ENCODE measurements at places on chromosomes 5 and 9. TPM values are rescaled to one million over a fixed set of nuclear protein-coding genes. Genes with fewer than 3 reads are reported as not detected.

DNA sequence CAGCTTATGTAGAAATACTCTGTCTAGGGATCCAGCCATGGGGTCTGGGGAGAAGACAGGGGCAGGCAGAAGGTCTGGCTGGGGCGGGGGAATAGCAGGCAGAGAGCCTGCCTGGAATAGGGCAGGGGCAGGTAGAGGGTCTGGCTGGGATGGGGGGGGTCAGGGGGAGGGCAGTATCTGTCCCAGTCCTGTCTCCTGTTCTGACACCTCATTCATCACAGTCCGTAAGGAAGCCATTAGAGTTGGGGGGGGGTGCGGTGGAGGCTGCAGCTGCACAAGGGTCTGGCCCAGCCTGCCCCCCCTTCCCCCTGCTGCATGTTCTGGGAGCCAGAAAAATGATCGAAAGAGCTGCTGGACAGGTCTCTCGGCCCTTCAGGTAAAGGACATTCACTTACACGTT is 32.6 kb downstream of the CNTFR start:
- no peaks in the 10 kb centered on the region for H3K36me3 ChIP-seq
- H3K4me3 ChIP-seq: no peak overlapping the region
- no peaks in the 10 kb centered on the region for H3K27me3 ChIP-seq
- peaks cover 14% of the 10 kb centered on the region for H3K4me1 ChIP-seq
- H3K27ac ChIP-seq: no peak overlapping the region
- DNase-seq: no peak

DNA sequence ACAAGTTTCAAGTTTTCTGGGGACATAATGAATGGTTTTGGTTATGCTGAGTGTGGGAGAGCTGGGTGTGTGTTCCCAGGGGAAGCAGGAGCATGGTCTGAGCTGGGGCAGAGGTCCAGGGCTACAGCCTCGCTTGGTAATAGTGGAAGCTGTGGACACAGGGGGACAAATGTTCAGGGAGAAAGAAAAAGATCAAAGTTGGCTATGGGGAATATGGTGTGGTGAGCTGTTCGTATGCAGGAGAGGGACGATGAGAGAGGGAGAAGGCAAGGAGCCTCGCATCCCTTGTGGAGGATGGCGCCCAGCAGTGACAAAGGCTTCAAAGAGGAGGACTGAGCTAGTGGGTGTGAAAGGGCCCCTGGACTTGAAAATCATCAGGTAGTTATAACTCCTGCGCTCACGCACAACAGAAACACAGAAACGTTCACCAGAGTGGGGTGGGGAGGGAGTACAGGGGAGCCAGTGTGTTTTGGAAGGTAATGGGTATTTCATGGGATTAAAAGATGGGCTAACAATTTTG is 77.2 kb downstream of the TENT4A start:
- no peaks in the 10 kb centered on the region for H3K36me3 ChIP-seq
- DNase-seq: no peak
- H3K4me1 ChIP-seq: no peaks in the 10 kb centered on the region
- no peak overlapping the region for H3K27ac ChIP-seq
- no peaks in the 10 kb centered on the region for H3K27me3 ChIP-seq

DNA sequence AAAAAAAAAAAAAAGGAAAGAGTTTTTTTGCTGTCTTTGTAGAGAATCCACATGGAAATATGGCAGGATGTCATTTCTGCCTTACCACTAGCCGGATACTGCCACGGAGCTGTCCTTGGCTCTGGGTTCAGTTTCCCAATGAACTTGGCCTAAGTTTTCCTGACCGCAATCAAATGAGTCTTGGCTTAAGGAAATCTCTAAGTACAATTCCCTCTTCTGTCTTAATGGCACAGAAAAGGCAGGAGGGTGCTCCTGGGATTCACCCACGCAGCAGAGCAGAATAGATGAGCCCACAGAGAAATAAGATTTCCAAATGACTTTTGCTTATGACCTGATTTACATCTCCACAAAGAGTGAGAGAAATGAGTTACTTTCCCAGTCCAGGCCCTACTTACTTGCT is 284.0 kb upstream of the VLDLR start:
- H3K27me3 ChIP-seq: no peaks in the 10 kb centered on the region
- no peak overlapping the region for H3K4me3 ChIP-seq
- H3K4me1 ChIP-seq: no peaks in the 10 kb centered on the region
- H3K36me3 ChIP-seq: no peaks in the 10 kb centered on the region
- H3K27ac ChIP-seq: no peak overlapping the region

DNA sequence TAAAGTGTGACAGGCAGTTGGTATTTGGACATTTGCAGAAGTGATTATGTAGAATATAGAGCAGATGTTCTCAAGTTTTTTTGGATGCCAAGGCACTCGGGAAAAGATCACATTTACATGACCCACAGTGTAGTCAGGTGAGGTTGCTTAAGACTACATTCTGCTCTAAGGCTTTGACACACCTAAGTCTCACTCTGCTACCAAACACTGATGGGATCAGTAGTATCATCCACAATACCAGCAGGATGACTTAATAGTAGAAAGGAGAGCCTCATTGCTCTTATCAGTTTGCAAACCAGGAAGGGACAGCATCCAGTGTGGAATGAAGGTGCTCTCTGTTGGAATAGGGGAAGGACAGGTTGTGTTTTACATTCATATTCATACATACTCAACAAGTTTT is 2.5 kb upstream of the SPATA31D1 start:
- no peak overlapping the region for H3K4me3 ChIP-seq
- no peak for DNase-seq
- H3K27me3 ChIP-seq: no peaks in the 10 kb centered on the region
- no peak overlapping the region for H3K27ac ChIP-seq
- H3K4me1 ChIP-seq: no peaks in the 10 kb centered on the region

DNA sequence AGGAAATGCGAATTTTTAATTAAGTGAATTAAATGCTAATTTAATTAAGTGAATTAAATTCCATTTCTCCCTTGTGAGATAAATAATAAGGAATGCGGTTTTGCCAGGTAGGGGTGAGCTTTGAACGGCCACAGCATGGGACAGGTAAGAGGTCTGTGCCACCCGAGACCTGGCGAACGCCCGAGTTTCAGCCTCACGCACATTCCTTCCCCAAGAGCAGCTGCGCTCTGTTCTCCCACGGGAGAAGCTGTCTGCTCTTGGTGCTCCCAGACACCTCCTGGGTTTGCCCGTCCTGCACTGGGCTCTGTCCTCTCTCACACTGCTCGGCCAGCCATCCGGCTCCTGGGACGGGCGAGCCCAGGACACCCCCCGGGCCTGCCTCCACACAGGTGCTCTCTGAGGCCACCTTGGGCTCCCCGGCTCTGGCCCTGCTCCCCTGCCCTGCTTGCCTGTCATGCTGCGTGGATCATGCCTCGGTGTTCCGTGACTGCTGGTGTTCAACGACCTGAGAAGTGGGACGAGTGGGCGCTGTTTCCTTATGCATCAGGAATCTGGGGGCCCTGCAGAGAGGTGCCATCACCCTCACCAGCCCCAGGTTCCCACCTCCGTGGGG is 13.7 kb upstream of the CAMSAP1 start:
- H3K4me3 ChIP-seq: no peak overlapping the region
- no peak overlapping the region for H3K27ac ChIP-seq
- H3K27me3 ChIP-seq: no peaks in the 10 kb centered on the region
- H3K36me3 ChIP-seq: no peaks in the 10 kb centered on the region
- no peak for DNase-seq

DNA sequence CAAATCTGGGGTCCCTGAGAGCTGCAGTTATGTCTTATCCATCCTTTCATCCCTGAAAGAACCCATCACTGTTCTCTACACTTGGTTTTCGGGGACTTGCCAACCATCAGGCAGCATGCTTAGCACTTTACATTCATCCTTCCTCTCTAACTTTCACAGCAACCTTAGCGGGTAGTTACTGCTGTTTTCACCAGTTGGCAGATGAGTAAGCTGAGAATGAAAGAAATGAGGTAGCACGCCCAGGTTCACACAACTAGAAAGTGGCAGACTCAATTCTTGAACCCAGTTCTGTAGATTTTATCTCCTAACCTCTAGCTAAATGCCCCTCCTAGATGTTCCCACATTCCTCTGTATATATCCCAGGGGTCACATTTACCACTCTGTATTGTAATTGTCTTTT is 342.0 kb upstream of the WWC1 start:
- no peaks in the 10 kb centered on the region for H3K4me1 ChIP-seq
- no peaks in the 10 kb centered on the region for H3K27me3 ChIP-seq
- H3K4me3 ChIP-seq: no peak overlapping the region
- H3K27ac ChIP-seq: peak overlapping the region; percentile 3
- no peak for DNase-seq

- H3K27me3 ChIP-seq: no peaks in the 10 kb centered on the region
- DNase-seq: no peak
- H3K4me3 ChIP-seq: no peak overlapping the region
- H3K27ac ChIP-seq: no peak overlapping the region
- H3K36me3 ChIP-seq: no peaks in the 10 kb centered on the region
- H3K4me1 ChIP-seq: peaks cover 18% of the 10 kb centered on the region
Observed at GRCh38 chr9:78009186-78009585, 22.4 kb downstream of the GNAQ start.

DNA sequence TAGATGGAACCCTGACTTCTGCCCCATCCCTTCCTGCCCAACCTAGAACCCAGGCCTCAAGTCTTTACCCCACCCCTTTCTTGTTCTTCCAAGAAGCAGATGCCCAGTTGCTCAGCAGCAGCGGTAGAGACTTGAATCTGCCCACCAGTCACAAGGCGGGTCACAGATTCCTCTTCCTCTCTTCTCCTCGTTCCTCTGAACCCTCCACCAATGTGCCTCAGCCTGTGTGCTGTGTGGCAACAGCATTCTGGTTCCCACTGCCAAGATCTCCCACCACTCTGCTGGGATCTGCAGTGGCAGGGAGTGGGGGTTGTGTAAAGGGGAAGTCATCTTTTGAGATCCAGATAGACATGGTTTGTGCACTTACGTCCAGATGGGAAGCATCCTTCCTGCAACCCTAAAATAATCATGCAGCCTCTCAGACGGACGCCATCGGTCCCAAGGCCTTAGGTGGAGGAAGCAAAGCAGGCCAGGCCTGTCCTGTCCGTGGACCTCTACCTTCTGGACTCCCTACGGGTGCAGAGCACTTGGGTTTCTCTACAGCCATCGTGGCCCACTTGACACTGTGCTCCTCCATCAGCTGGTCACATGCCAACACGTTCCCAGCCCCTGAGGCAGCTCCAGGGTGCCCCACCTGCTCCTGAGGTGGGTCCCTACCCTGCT is 7.7 kb upstream of the RPL26L1 start:
- no peak overlapping the region for H3K4me3 ChIP-seq
- H3K4me1 ChIP-seq: no peaks in the 10 kb centered on the region
- H3K27me3 ChIP-seq: no peaks in the 10 kb centered on the region

- H3K4me3 ChIP-seq: no peak overlapping the region
- no peaks in the 10 kb centered on the region for H3K36me3 ChIP-seq
- peaks cover 10% of the 10 kb centered on the region for H3K4me1 ChIP-seq
- H3K27ac ChIP-seq: no peak overlapping the region
Observed at GRCh38 chr5:136028090-136028489, 698 bp upstream of the TGFBI start.

DNA sequence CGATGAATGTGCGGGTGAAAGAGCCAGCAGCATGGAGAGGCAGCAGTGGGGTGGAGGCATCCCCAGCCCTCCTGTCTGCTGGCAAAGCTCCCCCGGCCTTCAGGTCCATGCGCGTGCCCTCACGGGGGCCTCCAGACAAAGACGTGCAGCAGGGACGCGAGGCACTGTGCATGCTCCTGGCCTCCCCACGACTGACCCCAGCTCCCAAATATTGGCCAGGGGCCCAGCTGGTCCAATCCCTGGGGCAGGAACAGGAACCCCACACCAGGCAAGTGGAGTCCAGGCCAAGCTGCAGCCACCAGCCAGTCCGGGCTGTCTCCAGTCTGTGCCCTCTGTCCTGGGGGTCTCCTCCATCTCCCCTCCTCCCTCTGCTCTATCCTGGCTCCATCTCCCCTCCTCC is 33.5 kb upstream of the LRRC14B start:
- DNase-seq: no peak
- H3K4me1 ChIP-seq: no peaks in the 10 kb centered on the region
- H3K27me3 ChIP-seq: no peaks in the 10 kb centered on the region
- no peak overlapping the region for H3K4me3 ChIP-seq
- H3K27ac ChIP-seq: no peak overlapping the region

GRCh38 chr5:43652537-43653302 is 49.7 kb downstream of the NNT start:
- no peak for DNase-seq
- H3K36me3 ChIP-seq: no peaks in the 10 kb centered on the region
- H3K27me3 ChIP-seq: no peaks in the 10 kb centered on the region
- no peak overlapping the region for H3K4me3 ChIP-seq
- H3K4me1 ChIP-seq: no peaks in the 10 kb centered on the region
- no peak overlapping the region for H3K27ac ChIP-seq

DNA sequence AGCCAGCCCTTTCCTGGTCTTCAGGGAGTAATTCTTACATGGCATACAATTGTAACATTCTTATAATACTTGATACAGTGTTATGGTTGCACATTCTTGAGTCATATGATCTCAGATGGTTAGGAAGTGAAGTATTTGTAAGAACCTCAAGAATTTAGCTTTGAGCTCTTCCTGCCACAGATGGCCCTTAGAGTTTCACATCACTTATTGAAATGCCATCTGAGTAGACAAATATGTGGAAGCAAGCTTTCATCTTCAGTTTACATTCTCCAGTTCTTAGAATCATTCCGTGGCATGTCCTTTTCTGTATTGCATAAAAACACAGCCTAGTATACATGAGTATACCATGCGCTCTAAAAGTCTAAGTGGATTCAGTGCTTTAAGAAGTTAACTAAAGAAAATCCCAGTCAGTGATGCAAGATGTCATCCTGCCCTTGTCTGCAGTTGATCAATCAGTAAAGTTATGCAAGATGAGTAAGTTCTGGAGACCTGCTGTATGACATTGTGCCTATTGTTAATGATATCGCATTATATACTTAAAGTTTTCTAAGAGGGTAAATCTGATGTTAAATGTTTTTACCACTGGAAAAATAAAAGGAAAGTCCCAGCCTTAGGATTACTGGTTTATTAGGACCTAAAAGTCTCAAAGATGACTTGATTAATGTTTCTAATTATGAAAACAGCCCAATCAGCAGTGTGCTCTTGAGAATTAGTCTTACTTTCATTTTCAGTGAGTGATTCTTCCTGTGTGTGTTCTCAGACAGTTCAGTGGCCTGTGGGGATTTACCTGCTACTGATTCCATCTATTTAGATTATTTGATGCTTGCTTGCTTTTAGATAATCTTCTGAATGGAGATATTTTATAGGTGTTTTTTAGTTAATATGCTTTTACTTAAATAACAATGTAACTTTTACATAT is 29.4 kb downstream of the RHOBTB3 start:
- no peaks in the 10 kb centered on the region for H3K27me3 ChIP-seq
- peaks cover 17% of the 10 kb centered on the region for H3K36me3 ChIP-seq
- H3K27ac ChIP-seq: no peak overlapping the region
- no peak overlapping the region for H3K4me3 ChIP-seq
- DNase-seq: no peak

PCSK1 gene
- total RNA-seq: 0.42 TPM

LCN9 gene
- not detected for total RNA-seq

OSTF1 gene
- 32.5 TPM for total RNA-seq

PGM5 gene
- 124 TPM for total RNA-seq

SEMA6A gene
- 108 TPM for total RNA-seq

CTNNA1 gene
- total RNA-seq: 307 TPM
